T-helper 1 cell (primary cell): ENCODE measurements at places on chromosomes 7 and 10.

- DNase-seq, result no peak
Observed at GRCh38 chr10:121578965-121579364, 19.3 kb downstream of the FGFR2 start.

- DNase-seq, result no peak
Observed at GRCh38 chr10:2813693-2814092, 253.7 kb upstream of the PFKP start.

- DNase-seq, result no peak
Observed at GRCh38 chr10:35091994-35092790, 2.1 kb upstream of the CUL2 start.

DNA sequence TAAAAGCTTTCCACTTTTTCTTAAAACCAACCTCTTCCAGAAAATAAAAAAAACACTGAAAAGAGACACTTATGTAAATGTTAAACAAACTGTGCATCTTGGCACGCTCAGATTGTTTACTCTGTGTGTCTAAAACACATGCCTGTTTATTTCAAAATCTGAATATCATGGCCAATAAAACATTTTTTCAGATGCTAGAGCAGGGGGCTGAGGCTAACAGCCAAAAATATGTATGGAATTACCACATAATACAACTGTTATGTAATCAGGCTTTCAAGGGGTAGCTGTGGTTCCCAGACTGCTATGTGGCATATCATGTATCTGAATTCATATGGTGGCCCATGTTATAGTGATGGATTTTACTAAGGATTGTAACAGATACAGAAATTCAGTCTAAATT, 130.4 kb downstream of the HIBADH start:
- DNase-seq, result no peak

DNA sequence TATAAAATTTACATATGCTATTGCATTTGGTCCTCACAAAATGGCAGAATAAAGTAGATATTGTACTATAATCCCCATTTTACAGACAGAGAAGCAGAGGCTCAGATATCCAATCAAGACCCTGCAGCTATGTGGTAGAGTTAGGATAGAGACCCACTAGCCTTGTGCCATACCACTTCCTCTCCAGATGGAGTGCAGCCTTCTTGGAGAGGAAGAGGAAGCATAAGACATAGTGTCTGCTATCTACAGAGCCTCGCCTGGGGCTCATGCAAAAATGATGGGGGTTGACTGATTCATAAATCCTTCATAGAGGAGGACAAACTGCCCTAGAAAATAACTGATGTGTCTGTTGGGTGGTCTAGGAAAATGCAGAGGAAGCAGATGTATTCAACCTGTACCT, 447.3 kb downstream of the KCNMA1 start:
- DNase-seq, result no peak

DNA sequence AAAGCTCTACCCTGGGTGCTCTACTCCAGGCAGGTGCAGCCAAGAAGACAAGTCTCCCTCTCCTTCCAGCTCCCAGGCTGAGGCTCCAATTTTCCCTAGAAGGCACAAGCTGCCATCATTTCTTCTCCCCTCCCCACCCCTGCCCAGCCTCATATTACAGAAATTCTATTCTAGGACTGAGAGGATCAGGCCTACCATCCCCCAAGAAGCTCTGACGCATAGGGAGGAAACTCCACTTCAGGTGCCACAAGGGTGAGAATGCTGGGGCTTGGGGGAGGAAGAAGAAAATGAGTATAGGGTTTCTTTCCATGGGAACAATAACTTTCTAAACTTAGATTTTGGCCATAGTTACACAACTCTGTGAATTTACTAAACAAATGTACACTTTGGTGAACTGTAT, 35.3 kb downstream of the FEZF1 start:
- no peak for DNase-seq

DNA sequence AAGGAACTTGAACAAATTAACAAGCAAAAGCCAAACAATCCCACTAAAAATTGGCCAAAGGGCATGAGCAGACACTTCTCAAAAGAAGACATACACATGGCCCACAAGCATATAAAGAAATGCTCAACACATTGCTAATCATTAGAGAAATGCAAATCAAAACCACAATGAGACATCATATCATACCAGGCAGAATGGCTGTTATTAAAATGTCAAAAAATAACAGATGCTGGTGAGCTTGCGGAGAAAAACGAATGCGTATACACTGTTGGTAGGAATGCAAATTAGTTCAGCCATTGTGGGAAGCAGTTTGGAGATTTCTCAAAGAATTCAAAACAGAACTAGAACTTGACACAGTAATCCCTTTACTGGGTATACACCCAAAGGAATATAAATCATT, 311.7 kb upstream of the HPS1 start:
- no peak for DNase-seq

DNA sequence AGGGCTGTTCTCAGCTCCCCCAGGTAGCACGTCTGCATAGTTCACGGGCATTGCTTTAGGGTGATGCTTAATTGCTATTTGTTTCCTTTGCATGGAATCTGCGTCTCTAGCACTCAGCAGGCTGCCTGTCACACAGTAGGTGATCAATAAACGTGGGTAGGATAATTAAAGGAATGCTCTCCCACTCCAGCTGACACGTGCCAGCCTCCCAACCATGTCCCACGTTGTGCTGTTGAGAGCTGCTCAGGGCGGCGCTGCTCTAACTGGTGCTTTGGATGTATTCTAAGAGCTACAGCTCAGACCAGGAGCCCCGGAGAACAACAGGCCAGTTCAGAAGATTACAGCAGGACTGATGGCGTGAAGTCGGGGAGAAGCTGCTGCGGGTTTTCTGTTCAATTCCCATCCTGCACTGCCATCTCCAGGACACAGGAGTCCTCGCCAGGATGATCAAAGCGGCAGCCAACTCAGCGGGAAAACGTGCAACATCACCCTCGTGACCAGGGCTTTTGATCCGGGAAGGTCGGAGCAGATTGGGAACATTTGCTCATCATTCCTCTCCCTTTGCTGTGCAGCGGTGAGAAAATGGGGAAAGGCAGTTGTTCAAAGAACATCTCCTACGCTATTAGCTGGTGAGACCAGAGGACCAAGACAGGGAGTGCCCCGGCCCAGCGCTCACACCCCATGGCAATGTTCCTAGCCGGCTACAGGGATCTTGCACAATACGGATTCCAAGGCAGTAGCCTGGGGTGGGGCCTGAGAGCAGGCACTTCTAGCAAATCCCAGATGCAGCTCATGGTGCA, 50.5 kb upstream of the FOXK1 start:
- no peak for DNase-seq

GRCh38 chr7:102916426-102916825, 3.6 kb downstream of the LRRC17 start:
- no peak for DNase-seq

DNA sequence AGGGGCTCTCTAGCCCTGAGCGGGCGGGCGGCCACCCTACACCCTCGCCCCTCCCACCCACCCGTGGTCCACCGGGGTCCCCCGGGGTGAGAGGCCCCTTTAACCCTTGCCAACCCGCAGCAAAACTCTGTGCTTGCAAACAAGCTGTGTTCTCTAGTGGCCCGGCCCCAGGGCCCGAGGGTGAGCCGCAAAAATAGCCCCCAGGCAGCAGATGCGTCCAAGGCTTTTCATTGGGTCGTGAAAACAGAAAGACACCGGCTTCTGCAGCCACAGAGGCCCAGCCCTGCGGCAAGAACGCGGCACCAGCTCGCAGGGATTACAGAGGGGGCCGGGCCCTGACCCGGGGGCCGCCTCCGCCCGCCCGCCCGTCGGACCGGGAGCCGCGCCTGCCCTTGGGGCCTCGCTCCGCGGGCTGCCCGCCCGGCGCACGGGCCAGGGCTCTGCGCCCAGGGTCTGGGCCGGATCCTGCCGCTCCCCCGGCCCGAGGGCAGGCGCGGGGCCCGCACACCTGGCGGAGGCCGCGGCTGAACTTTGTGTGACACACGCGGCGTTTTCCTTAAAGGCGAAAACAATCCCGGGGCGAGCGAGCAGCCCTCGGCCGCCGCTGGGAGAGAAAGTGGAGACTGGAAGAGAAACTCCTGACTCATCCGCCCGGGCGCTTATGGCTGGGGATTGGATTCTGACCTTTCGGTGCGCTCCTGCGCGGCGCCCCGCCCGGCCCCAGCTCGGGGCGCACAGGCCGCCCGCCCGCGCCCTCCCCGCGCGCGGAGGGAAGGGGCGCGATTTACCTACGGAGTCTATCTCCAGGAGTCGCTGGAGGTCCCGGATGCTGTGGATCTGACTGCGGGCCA, 2.8 kb downstream of the PDGFA start:
- no peak for DNase-seq

GRCh38 chr7:123824754-123825067, 20.3 kb upstream of the HYAL4 start:
- DNase-seq, result no peak

DNA sequence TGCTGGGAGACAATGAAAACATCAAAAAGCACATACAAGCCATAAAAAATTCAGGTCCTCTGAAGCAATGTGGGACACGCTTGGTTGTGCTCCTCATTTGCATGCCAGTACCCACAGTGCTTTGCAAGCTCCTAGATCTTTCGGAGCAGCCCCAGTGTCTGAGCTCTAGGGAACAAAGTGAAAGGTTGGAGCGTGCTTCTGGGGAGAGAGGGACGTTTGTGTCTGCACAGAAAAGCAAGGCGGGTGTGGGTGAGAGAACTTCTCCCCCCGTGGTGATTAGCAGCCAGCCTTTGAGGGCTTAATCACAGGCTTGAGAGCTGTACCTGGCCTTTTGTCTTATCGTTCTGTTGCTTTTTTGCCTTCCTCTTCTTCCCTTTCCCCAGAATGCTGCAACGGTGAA, 76.7 kb upstream of the HABP2 start:
- no peak for DNase-seq

- no peak for DNase-seq
Observed at GRCh38 chr7:6392712-6393666, 54.8 kb downstream of the DAGLB start.

DNA sequence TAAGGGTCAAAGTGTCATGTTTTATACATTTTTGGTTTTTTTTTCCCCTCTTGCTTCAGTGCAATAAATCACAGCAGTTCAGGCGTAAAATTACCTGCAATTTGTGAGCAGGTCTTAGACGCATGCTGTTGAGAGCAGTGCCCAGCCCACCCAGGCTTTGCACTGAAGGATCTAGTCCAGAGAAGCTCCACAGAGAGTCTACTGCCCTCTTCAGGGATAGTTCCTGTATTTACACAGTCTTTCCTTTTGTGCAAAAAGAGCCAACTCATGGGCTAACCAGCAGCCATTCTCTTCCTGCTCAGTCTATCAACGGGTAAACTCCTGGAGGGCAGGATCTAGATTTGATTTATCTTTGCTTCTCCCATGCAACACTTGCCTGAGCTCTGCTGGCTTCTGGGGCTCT, 82.2 kb upstream of the NAMPT start:
- DNase-seq, result no peak

- DNase-seq, result no peak
Observed at GRCh38 chr10:16820018-16820417, 2.8 kb upstream of the RSU1 start.

GRCh38 chr7:83301416-83301815, 138.7 kb upstream of the PCLO start:
- DNase-seq, result no peak

GRCh38 chr10:119373294-119374102, 166.1 kb downstream of the GRK5 start:
- DNase-seq, result no peak

DNA sequence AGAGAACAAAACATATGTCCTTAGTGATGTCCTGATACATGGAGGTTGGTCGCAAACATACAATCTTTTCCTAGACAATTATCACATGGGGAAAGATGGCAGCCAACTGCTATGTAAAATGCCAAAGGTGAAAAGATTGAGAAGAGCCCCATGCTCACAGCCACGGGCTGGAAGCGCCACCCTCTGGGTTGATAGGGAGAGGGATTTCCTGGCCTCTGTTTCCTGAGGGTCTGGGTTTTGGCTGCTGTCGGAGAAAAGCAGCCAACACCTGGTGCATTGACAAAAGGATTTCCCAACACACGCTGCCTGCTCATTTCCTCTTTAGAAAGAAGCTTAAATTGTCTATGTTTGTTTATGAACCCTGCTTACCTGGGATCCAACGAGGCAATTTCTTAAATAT, 43.8 kb downstream of the ITIH5 start:
- no peak for DNase-seq

DNA sequence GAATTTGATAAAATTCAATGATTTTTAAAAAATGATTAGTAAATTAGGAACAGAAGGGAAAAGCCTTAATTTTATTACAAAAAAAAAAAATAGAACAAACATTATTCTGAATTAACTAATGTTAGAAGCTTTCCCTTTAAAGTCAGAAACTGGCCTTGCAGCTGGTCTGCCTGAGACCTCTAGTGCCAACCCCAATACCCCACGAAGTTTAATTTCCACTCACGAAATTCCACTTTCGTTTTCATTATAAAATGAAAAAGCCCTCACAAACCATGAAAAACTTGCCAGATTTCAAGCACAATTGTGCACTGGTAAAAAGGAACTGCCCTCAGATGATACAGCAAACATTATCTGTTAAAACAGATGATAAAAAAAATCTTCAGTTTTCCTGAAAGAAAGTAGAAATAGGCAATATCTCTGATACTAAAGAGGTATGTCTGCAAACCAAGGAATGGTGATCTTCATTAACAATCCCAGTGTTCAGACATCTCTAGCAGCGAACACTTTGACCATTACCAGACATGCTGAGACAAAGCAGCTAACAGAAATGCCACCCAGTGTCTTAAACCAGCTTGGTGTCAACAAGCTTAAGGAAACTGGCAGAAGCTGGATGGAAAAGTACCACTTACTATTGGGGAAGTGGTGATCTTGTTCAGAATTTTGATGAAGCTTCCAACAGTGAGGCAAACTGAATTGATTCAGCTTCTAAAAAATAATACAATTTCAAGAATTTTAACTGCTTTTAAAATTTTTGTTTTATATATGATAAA, 80.2 kb downstream of the PALS2 start:
- DNase-seq, result no peak

- no peak for DNase-seq
Observed at GRCh38 chr10:131253931-131254858, 57.3 kb downstream of the TCERG1L start.

DNA sequence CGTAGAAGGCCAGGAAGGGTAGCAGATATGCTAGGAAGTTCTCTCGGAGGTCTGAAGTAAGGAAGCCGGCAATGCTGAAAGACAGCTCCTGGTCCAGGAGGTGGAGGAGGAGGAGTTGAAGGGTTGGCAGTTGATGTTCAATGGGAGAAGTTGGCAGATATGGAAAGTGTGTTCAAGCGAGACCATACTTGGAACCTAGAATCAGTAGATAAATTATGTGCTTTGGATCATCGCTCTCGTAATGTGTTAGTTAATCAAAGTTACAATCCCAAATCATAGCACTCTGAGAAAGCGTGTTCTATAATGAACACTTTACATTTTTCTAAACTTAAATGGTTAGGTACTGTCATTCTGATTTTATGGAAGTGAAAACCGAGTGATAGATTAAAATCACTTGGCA, 152.9 kb downstream of the CELF2 start:
- no peak for DNase-seq

DNA sequence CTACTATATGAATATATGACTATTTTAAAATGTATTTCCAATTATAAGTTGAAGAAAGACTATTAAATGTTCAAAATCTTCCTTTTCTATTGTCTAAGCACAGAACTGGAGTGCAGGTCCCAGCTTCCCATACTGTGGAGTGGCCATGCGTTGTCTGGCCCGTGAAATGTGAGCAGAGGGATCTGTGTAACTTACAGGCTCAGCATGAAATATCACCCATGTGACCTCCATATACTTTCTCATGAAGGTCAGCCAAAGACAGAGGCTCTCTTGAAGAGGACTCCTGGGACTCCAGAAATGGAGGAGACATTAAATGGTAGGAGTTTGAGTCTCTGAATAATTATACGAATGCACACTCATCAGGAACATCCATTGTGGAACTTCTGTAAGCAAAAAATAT, 92.4 kb upstream of the CAV2 start:
- DNase-seq, result no peak

GRCh38 chr7:4279216-4279615, 402.9 kb upstream of the FOXK1 start:
- no peak for DNase-seq
